Stimulated activated CD4-positive, alpha-beta T cell treated with anti-CD3 and anti-CD28 coated beads, Interleukin-15, amount 100 ng/mL, for 1 hour (primary cell): ENCODE measurements at places on chromosomes 16 and 17.

GRCh38 chr17:64200080-64201032 is 62.7 kb downstream of the TEX2 start:
- no peak for DNase-seq

DNA sequence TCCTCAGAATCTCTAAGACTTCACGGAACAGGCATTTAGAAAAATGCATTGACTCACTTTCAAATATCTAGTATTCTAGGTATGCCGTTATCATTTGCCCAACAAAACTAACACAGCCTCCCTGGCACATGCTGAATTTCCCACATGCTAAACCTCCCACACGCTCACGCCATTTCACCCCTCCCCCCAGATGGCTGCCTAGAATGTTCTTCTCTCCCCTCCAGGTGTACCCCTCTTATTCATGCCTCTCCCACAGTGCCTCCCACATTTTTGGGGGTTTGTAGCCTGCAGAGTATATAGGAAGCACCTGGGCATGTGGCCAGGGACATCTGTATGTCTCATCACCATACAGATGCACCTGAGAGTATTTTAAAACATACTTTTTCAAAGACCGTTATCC is 38.2 kb upstream of the ICAM2 start:
- no peak for DNase-seq

DNA sequence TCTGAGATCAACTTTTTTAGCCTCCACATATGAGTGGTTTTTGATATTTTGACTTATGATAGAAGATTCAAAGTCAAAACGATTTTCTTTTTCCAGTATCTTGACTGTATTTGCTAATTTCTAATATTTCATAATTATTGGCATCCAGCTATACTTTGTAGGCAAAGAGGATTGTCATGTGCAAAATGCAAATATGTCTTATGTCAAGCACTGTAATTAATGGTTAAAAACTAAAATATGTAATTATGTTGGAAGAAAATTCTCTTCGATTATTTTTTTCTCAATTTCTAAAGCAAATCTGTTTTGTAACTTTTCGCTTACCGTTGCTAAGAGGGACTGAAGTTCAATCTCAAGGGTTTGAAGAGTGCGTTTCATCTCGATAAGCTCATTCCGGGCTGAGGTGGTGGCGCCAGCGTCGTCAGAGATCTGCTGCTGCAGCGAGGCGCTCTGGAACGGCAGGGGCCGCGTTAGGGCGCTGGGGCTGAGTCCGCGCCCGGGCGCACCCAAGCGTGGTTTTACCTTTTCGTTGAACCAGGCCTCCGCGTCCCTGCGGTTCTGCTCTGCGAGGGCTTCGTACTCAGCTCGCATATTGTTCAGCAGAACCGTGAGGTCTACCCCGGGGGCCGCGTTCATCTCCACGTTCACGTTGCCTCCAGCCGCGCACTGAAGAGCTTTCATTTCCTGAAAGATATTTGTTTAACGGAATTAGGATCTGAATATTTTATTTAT is 3.0 kb downstream of the KRT27 start:
- no peak for DNase-seq

DNA sequence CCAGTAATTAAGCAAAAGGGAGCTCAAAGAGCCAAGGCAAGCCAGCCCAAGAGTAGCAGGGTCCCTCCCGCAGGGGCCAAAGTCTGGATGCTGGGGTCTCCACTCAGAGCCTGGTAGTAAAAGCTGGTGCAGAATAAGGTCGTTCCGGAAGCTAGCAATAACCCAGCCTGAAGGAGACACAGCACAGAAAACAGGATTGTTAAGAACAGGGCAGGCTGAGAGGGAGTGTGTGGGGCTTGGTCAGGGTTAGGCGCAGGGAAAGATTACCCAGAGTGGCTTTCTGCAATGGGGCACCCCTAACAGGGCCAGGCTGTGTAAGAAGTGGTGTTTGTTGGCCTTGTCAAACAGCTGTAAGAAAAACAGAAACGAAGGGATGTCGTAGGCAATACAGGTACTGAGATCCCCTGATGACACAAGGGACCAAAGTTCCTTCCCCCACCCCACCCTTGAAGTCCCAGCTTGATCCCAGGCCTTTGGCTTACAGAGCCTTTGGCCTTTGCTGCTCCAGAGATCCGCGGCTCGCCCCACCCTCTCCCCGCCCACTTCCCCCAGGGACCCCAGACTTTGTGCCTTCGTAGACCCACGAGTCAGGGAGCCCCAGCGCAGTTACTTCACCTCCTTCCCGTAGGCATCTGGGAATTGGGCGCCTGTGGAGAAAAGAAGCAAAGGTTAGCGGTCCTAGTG is 712 bp downstream of the TMEM256 start:
- DNase-seq: no peak

DNA sequence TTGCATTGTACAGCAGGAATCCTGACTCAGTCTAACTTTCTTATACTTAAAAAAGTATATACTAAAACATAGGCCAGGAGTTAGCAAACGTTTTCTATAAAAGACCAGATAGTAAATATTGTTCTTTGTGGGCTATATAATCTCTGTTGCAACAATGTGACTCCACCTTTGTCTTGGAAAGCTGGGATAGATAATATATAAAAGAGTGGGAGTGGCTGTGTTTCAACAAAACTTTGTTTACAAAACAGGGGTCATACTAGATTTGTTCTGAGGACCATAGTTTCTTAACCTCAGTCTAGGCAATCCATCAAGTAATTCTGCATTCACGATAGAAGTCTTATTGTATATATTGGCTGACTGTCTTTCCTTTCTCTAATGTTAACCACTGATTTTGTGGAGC is 9.0 kb upstream of the TBC1D3B start:
- DNase-seq: no peak

DNA sequence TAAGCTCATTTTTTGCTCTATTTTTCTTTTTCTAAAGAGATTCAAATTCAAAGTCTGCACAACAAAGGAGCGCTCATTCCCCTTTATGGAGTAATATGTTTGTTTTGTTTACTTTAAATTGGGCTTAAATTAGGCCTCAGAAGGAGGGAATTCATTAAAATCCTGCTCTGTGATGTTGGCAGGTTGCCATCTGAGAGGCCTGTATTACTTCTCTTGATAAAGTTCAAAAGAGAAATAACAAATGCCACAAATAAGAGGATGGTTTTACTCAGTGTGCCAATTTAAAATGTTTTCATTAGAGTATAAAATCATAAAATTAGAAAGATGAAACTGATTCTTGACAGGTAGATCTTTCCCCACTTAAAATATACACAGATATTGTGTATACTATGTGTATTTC is 54.5 kb upstream of the HLF start:
- DNase-seq: no peak

GRCh38 chr17:16419074-16419928 is 3.9 kb downstream of the TRPV2 start:
- peak; percentile 21 for DNase-seq

- no peak for DNase-seq
Measured at GRCh38 chr16:81516478-81517149, 72.0 kb downstream of the CMIP start.

DNA sequence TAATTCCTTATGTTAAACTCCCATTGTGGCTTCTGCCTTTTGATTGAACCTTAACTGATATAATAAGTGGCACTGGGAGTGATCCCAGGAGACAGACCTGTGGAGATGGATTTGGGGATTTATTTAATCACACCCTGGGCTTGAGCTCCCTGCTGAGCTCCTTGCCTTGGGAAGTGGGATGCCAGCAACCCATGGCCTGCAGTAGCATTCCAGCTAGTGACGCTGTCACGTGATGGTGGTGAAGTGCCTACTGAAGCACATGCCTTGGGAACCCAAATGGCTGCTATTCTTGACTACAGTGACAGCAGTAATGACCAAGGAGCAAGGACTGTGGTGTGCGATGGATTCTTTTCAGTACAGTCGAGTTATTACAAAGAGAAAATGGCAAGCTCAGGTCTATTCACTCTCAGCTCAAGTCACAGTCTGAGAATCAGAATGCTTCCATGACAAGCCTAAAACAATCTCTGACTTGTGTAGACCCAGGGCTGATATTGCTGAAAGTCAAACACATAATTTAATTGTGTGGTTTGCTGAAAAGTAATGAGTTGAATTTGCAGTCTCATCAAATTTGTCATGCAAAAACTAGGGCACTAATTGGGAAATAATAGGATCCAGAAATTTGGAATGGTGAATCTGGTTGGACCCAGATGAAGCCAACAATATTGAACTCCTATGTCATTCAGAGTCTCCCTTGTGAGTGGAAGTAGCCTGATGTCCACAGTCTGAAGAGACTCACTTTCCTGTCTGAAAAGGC is 47.1 kb downstream of the BCL7C start:
- DNase-seq: no peak

DNA sequence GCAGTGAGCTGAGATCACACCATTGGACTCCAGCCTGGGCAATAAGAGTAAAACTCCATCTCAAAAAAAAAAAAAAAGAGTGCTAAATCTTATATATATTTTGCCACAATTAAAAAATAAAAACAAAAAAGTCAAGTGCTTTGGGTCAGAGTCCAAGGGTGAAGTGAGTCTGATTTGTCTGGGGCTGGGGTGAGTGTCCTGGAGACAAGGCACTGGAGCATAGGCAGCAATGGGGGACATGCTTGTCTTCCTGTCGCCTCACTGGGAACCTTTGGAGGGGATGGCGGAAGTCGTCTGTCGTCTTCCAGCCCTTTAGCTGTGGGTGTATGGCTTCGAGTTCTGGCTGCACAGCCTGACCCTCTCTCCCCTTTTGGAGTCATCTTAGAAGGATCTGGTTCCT is 167.1 kb downstream of the NTN1 start:
- DNase-seq: no peak

GRCh38 chr17:49431743-49432142 is 17.1 kb upstream of the PHB1 start:
- DNase-seq: no peak

GRCh38 chr16:54000361-54000760 is 286.2 kb downstream of the IRX3 start:
- no peak for DNase-seq

DNA sequence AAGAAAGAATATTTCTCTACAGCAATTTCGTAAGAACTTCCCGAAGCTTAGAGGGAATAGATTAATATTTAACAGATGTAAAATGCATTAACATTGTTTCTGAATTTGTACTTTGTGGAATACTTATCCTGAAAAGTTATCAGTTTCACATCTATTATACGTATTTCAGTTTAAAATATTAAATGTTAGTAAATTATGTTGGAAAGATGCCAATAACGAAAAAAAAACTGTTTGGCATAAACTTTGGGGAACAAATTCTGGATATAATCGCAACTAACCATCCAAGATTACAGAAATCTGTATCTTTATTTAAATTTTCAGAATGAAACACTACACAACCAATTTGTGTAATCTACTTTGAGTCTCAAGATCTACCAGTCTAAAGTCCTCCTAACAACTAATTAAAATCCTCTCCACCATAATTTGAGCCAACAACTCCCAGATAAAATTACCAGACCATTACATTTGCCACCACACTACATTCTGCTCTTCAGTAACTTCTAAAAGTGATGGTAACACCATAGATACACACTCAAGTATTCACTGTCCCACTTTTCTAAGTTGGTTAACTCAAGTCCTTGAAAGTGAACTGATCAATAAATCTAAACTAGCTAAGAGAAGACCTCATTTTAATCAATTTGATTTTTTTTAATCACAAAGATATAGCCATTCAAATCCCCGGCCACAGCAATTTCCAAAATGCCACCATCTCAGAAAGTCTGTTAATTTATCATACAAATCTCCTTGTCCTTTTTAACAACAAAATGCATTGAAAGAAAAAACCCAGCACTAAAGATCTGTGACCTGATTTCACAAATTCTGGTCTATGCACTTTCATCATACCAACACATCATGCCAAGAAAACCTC is 2.0 kb downstream of the SIAH1 start:
- no peak for DNase-seq

DNA sequence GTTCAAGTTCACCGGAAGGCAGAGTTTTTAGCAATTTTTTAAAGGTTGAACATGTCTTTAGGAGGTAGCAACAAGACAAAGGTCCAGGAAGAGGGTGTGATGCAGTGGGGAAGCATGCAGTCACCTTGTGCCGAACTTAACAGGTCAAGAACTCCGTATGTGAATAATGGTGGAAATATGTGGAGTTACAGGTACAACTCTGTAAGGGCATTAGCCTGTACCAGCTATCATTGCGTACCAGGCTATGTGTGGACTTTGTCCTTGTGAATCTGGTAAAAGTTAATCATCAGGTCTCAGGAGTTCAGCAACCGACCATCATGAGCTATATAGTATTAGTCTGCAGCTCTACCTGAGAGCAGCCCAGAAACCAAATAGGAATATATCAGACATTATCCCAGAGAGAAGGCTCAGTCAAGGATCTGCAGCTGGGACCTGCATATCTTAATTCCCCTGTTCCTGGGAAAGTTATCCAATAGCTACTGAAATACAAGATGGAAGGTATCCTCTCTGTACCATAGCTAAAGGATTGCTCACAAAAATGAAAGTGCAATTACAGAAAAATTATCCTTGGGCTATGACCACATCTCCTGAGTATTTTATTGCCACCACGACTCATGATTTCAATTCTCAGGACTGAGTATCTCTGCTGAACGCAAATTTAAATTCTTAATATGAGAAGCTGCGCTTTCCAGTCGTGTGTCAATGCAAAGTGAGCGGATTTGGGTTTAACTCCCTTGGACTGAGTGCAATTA is 469.3 kb downstream of the CDH13 start:
- no peak for DNase-seq

DNA sequence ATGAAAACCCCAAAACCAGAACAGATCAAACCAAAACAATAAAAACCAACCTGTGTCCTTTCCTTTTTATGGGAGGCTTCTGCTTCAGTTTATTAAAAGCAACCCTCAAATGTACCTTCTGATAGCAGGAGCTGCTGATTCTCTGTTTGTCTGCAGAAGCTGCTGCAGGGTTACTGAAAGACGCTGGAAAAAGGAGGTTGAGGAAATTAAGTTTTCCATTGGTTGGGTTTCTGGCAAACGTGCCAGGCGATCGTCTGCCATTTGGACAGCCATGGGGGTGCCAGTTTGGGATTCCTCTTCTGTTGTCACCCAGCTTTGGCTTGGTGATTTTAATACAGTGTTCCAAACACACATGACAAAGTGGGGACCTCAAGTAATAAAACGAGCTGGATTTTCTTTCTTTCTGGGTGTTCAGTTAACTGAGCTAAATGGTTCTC is 185.4 kb upstream of the ZFHX3 start:
- no peak for DNase-seq

DNA sequence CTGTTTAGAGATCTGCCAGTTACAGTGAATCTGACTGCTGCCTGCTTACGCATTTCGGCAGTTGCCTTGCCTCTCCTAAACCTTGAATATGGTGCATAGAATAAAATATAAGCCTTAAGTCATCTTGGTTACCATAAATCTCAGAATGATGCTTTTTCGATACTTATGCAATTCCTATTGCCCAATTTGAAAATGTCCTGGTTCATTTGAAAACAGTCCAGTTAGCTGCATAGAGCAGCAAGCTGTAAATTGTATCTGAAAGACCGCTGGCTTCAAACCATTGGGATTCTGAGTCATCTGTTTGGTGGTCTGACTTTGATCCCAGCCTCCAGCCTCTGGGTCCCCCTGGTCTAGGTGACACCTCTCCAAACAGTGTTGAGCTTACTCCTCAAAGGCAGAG is 2.7 kb upstream of the PRKCA start:
- DNase-seq: no peak

- no peak for DNase-seq
Measured at GRCh38 chr16:24993722-24994686, 21.2 kb downstream of the ARHGAP17 start.

- no peak for DNase-seq
Measured at GRCh38 chr17:19372011-19372370, 6.3 kb upstream of the MAPK7 start.

- no peak for DNase-seq
Measured at GRCh38 chr16:12386192-12386591, 409.7 kb downstream of the SNX29 start.

GRCh38 chr16:30609002-30609925 is 925 bp downstream of the ZNF689 start:
- DNase-seq: peak; percentile 10

GRCh38 chr16:56936950-56937349 is 5.0 kb downstream of the HERPUD1 start:
- DNase-seq: no peak
